NCI-H2081 treated with DMSO at 0.1 percent for 48 hours (cell line): ENCODE measurements at places on chromosomes 5 and 9.

- no peak for DNase-seq
Measured at GRCh38 chr5:130116972-130117371, 212.7 kb downstream of the CHSY3 start.

GRCh38 chr9:113651896-113652295, 188.4 kb downstream of the RGS3 start:
- no peak for DNase-seq

DNA sequence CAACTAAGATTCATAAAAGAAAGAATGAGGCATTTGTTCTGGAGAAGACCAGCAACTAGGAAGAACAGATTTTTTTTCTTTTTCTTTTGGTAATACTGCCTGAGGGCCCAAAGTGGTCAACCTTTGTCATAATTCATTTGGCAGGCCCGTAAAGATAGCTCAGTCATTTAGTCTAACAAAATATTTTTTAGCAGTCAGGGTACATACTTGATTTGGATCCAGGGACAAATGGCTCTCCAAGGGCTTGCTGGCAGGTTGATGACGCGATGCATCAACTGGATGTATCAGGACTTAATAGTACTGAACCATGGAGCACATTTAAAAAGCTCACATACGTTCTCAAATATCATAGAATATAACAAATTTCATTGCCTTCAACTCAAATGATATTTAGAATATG, 203.4 kb upstream of the ZNF608 start:
- no peak for DNase-seq

DNA sequence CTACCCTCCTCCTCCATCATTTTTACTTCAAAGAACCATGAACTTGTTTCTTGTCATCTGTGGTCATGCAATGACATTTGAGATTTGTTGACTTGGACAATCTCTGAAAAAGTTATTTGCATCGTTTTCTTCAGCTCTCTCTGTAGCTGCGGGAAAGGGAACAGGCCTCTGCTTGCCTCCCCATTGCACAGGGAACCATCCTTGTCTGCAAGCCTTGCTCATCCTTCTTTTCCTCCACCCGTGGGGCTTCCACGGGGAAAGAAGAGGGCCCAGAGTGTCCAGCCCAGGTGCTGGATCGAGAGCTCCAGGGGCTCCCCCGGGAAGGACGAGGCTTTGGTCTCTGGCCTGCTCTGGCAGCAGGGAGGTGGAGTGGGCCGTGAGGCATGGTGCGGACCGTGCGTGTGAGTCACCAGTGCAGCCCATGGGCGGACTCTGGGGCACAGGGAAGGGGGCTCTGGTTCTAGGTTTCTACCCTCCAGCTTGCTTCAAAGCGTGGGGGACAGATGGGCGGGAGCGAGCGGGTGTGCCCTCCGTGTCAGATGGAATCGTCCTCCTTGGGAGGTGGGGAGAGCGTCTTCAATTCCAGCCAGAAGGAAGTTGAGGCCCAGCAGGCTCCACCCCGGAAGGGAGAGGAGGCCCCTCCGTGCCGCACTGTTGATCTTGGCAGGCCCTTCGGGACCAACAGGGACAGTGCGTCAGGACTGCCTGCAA, 6.0 kb upstream of the IRX4 start:
- DNase-seq: no peak

- DNase-seq: no peak
Measured at GRCh38 chr9:80538976-80539375, 967.2 kb downstream of the TLE4 start.

DNA sequence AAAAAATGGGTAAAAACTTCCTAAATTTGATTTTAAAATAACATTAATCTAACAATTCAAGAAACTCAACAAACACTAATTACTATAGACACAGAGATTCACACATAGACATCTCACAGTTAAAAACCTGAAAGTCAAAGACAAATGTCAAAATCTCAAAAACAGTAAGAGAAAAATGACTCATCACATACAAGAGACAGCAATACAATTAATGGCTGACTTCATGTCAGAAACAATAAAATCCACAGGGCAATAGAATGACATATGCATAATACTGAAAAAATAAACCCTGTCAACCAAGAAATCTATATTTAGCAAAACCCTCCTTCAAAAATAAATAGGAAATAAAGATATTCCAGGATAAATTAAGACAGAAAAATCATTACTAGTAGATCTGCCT, 200.4 kb downstream of the CEMIP2 start:
- DNase-seq: no peak

DNA sequence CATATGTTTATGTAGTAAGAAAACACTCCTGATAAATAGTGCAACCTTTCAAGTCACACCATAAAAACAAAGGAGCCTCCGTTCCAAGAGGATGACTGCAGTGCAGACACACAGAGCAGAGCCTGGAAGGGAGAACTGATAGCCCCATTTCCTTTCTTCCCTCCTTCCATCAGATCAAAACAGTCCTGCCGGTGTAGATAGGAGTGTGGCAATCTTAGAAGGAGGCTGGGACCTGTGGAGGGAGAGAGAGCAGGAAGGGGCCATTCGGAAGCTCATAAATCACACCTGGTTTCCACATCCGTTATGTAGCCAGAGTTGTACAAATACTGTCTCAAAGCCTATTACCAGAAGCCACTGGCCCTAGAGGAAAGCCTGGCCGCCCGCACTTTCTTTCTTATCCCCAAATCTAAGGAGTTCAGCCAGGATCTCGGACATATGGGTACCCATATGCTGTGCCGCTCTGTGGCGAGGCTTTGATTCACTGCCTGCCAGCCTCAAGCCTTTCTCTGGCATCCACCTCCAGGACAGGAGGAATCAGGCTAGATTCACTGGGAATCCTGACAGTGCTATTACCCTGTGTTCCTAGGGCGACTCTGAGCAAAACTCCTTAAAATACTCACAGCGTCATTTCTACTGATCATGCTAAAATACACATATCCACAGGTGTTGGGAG, 26.9 kb downstream of the DAP start:
- DNase-seq: no peak

DNA sequence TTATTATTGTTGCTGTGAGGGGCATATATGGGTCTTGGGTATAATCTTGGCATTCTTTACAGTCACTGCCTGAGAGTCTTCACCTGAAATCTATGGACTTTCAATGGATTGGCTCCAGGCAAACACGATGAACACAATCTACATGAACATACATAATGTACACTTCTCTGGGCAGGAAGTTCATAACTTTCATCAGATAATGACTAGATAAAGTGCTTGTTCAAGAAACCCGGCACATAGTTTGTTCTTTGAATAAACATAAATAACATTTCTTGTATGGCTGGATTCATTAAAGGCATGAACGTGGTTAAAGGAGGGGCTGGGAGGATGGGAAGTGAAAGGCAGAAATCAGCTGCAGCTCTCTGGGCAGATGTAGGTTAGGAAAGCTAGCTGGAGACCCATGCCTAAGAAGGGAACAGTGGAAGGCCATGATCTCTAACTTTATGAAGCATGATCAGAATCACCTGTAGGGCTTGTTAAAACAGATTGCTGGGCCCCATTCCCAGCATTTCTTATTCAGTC, 306.9 kb upstream of the EFNA5 start:
- no peak for DNase-seq

GRCh38 chr9:132443951-132444607, 34.1 kb downstream of the CFAP77 start:
- no peak for DNase-seq

- DNase-seq: no peak
Measured at GRCh38 chr5:163512526-163512925, 7.1 kb downstream of the MAT2B start.

- DNase-seq: no peak
Measured at GRCh38 chr5:78353520-78353919, 6.9 kb upstream of the SCAMP1 start.

DNA sequence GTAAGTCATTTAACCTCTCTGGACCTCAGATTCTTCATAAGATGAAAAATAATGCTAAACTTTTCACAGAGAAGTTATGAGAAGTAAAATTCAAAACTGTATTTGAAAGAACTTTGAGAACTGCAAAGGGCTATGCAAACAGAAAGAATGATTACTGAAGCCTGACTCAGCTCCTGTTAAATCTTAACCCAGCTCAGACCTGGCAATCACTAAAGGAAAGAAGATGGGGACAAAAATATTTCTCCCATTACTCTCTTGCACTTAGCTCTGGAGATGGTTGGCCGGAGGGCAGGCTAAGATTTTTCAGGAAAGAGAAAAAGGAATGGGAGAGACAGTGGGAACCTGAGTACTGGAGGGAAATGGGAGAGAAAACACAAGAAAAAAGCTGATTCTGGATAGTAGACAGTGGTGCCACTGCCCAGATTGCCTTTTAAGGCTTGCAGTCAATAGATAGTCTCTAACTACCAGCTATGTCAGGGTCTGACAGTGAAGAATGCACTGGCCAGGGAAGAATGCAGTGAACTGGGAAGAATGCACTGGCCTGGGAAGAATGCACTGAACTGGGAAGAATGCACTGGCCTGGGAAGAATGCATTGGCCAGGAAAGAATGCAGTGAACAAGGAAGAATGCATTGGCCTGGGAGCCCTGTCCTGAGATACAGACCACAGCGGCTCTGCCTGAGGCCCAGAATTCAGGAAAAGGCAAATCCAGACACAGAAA, 25.2 kb upstream of the CEMIP2 start:
- no peak for DNase-seq

GRCh38 chr5:66929995-66930394, 266.6 kb downstream of the CD180 start:
- no peak for DNase-seq

DNA sequence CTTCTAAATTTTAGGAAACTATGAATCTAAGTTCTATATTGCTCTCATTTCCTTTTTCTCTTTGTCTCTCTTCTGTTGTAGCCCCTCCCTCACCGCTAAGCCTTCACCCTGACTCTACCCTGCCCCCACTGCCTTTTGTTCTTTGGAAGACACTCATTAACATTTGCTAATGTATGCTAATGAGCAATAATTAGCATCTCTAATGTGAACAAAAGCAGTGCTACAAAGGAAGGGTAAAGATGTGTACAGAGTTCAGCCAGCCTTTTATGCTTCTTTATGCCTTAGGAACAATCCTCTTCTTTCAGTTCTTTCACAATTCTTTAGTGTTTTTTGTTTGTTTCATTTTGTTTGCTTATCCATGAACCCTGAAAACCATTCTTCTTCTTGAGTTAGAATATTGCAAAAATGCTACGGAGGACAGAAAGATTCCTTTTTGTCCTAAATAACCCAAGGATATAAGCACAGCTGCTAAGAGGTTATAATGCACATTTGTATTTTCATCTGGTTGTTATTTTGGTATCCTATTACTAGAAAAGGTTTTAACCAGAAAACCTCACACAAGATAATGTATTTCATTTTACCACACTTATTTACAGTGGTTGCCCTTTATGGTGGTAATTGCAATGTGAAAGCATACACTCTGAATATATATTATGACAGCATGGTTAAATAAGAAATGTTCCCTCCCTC, 159.3 kb downstream of the TMC1 start:
- DNase-seq: no peak

DNA sequence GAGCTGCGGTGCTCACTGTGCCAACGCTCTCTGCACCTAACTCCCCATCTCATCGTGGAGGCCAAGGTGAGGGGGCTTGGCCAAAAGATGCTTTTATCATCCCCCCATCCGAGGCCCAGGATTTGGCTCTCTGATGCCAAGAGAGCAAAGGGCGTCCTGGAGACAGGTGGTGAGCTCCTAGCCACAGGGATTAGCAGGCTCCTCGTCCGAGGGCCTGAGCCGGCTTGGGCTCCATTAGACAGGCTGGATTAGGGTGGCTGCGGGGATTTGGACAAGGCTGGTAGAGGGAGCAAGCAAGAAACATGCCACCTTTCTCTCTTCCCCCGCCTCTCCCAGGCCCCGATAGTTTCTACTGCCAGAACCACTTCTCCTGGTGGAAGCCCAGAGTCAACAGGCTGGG, 1.0 kb upstream of the GRM6 start:
- no peak for DNase-seq

GRCh38 chr5:124278636-124279035, 467.8 kb downstream of the ZNF608 start:
- DNase-seq: no peak

- no peak for DNase-seq
Measured at GRCh38 chr9:89497257-89497963, 503 bp downstream of the SEMA4D start.

GRCh38 chr9:93193388-93194220, 9.7 kb downstream of the WNK2 start:
- DNase-seq: no peak

DNA sequence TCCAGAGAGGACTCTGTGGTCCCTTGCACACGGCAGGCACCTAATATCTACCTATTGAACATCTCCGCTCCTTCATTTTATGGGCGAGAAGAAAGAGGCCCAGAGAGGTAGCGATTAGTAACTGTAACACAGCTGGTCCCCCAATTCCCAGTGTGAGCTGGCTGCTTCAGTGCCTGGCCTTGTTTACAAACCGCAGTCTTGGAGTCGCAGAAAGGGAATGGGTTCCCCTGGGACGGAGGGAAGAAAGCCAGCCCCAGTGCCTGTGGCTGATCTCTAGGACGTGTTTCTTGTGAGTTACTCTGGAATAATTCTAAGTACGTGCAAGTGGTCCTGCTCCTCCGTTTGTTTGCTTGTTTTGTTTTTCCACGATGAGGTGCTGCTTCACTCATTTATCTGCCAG, 52.0 kb downstream of the CFAP77 start:
- no peak for DNase-seq
